ENCODE measurements at places on chromosomes 3 and 15. TPM values are rescaled to one million over a fixed set of nuclear protein-coding genes. Genes with fewer than 3 reads are reported as not detected.

Gene LIPH
- not detected for polyA plus RNA-seq

Gene POC1A
- polyA plus RNA-seq, result 1.3 TPM

Gene CAND2
- polyA plus RNA-seq, result 0.89 TPM

Gene APOD
- not detected for polyA plus RNA-seq

Gene RBMS3
- polyA plus RNA-seq, result 18.8 TPM

Gene PCOLCE2
- not detected for polyA plus RNA-seq

Gene SYNPR
- polyA plus RNA-seq, result not detected

Gene PRRT3
- polyA plus RNA-seq, result 4.0 TPM

Gene GRM2
- polyA plus RNA-seq, result not detected

Gene CELF6
- polyA plus RNA-seq, result not detected

Gene TGM5
- polyA plus RNA-seq, result not detected

Gene GRIP2
- polyA plus RNA-seq, result not detected

Gene SLC28A2
- not detected for polyA plus RNA-seq

Gene DISP2
- polyA plus RNA-seq, result 0.31 TPM

Gene MEIS2
- polyA plus RNA-seq, result not detected

Gene CCR1
- polyA plus RNA-seq, result not detected

Gene MUC20
- not detected for polyA plus RNA-seq

Gene SH2D7
- not detected for polyA plus RNA-seq

Gene CMTM8
- polyA plus RNA-seq, result 14.6 TPM

Gene FAM174B
- polyA plus RNA-seq, result 8.4 TPM

Gene SCAANT1
- polyA plus RNA-seq, result not detected
